ENCODE measurements at places on chromosomes 16 and 17.

- DNase-seq: peak; percentile 21
Observed at GRCh38 chr17:28950017-28950751, 1.1 kb downstream of the PHF12 start.

GRCh38 chr16:70804734-70805169 is 3.8 kb upstream of the VAC14 start:
- no peak for DNase-seq

GRCh38 chr16:19822533-19822932 is 62.1 kb downstream of the GPRC5B start:
- DNase-seq: no peak

- DNase-seq: no peak
Observed at GRCh38 chr17:50799582-50799981, 32.3 kb upstream of the ANKRD40CL start.

DNA sequence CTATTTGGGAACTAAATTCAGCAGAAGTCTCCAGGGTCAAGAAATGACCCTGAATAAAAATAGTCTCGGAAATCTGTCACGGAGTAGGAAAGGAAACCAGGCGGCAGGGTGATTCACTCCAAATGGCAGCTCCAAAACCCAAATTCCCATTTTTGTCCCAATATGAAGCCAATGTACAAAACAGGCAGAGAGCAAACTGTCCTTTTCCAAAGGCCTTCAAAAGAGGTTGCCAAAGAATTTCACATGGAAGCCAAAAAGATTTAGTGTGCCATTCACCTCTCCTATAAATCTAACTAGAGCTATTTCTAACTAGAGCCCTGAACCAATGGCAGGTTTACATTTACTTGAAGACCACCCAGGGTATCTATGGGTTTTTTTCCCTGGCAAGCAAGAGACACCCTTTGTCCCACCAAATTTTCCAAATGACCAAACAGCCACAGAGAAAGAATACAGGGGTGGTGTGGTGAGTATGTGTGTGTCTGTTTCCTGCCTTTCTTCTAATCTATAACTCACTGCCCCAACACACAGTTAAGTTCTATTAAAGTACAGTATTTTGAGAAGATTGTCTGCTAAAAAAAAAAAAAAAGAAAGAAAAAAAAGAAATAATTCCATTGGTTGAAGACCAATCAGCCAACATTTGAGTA is 6.8 kb downstream of the MYO1D start:
- no peak for DNase-seq

GRCh38 chr16:10519929-10520868 is 60.2 kb downstream of the EMP2 start:
- DNase-seq: no peak

DNA sequence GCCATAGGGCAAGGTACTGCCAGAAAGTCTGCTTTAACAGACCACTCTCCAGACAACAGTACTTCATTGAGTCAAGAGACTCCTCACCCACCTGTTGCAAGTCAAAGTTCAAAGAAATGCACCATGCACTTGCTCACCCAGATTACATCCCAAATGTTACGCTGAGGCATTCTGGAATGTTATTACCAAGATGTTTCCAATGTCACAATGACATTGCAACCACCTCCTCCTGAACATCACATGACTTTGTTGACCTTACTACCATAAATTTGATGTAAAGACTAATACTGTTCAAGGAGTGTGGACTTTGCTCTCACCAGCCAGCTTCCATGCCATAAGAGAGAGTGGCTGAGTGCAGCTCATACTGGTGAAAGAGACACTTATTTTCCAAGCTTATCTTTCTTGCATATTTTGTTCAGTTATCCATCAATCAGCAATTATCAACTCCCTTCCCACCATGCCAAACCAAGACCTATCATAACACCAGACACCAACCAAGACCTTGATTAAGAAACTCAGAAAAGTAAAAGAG is 58.5 kb upstream of the BCAR1 start:
- no peak for DNase-seq
